Hematopoietic multipotent progenitor cell treated with erythropoietin and hydrocortisone succinate and interleukin-3 and kit ligand, for 17 days (in vitro differentiated cells): ENCODE measurements at places on chromosomes 4 and X.

- no peak for DNase-seq
These were observed 276.3 kb upstream of the DKK2 start for GRCh38 chr4:107312366-107312765.

DNA sequence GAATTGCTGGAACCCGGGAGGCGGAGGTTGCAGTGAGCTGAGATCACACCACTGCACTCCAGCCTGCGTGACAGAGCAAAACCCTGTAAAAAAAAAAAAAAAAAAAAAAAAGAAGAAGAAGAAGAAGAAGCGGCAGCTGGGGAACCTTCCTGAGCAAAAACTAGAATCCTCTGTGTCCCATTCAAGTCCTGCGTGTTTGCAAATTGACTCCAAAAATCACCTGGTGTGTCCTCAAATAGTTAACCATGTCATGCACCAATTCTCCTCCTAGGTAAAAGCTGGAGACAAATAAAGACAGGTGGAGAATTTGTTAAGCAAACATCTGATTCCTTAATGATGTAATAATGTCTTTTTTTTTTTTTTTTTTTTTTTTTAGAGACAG is 31.9 kb upstream of the ASMTL start:
- no peak for DNase-seq

GRCh38 chrX:152913346-152913745 is 15.5 kb downstream of the ZNF185 start:
- no peak for DNase-seq

GRCh38 chr4:11494232-11494631 is 65.5 kb upstream of the HS3ST1 start:
- no peak for DNase-seq

- DNase-seq, result no peak
These were observed 24.9 kb upstream of the C1QTNF7 start for GRCh38 chr4:15402974-15403373.

DNA sequence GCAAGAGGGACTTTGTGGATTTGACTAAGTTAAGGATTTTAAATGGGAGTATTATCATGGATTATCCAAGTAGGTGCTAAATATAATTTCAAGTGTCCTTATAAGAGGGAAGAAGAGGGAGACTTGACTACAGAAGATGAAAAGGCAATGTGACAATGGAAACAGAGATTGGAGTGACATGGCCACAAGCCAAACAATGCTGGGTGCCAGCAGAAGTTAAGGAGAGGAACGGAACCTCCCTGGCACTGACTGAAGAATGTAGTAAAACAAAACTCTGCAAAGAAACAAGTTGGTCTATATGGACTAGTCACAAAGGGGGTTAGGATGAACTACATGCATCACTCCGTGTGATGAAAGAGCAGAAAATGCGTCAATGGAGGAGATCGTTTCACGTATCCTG is 395.8 kb upstream of the GALNT7 start:
- DNase-seq, result no peak

GRCh38 chrX:55787063-55787462 is 69.5 kb downstream of the RRAGB start:
- no peak for DNase-seq

DNA sequence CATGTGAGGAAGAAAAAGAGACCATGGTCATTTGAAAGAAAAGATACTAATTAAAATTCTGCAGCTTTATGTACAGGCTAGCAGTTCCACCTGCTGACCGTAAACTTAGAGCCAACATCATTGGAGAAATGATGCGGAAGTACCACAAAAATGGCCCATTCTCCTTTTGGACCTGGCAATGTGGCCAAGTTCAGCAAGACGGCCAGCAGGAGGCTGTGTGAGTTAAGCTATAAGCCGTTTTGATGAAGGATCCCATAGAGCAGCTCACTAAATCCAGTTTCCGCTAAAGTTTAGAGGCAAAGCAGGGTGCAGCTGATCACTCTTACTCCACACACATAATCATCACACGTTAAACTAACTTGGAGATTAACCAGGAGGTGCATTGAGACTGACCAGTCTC is 133.8 kb downstream of the LDB2 start:
- no peak for DNase-seq

DNA sequence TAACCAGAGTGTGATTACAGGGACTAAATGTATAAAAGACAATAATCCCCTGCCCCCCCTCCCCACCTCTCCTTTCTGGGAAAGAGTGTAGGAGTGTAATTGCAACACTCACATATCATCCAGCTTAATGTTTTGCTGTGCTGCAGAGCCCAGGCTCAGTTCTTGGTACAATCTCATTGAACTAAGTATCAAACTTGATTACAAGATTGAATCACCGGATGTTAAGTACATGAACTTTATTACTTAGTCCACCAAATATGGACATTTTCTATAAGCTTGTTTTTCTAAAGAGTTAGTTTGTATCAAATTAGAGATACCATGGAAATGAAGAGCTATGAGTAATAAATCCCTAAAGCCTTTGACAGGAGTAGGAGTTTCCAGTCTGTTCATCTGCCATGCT is 559.1 kb downstream of the ZNF674 start:
- no peak for DNase-seq

GRCh38 chrX:7127056-7127455 is 20.5 kb upstream of the STS start:
- DNase-seq, result no peak

DNA sequence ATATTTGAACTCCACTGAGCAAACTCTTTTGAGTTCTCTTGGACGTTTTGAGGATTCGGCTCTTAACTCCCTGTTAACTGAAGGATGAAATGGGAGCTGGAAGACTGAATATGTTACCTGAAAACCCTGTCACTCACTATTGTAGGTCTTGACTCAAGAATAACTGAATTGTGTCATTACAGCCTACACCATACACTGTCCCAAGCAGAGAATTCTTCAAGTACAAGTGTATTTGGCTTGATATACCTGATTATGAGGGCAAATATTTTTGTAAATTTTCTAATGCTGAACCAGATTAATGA is 276.1 kb downstream of the CFAP299 start:
- DNase-seq, result no peak

DNA sequence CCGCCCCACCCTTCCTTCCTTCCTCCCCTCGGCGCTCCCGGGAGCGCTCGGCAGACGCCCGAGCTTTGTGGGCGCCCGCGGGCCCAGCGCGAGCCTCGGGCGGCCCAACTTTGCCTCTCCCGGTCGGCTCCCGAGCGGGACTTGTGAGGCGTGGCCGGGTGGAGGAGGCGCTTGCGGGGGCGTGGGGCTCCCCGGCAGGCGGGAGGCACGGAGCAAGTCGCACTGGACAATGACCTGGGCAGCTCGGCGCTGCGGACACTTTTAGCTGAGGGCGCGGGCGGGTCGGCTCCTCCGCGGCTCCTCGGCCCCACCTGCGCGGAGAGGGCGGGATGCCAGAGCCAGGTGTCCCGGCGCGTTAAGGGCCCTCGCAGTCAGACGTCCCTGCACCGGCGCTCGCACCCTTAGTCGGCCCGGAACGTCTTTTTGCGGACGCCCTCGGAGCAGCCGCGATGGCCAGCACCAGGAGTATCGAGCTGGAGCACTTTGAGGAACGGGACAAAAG is 385 bp downstream of the DCLK2 start:
- no peak for DNase-seq

DNA sequence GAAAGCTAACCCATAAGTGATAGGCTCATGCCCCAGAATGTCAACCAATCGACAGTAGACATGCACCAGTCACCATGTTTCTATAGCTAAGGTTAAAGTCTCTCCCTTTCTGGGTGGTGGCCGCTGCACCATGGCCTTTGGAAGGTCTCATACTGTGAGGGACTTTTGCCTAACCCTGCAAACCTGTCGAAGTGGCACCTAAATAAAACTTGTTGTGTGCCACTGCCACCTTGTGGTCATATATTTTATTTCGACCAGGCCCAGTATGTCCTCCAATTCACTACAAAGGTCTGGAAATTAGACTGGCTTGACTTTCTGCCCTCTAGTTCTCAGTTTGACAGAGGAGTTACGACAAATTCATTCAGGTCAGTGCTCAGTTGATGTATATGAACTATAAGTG is 163.1 kb downstream of the SMARCA1 start:
- DNase-seq, result peak; percentile 5

DNA sequence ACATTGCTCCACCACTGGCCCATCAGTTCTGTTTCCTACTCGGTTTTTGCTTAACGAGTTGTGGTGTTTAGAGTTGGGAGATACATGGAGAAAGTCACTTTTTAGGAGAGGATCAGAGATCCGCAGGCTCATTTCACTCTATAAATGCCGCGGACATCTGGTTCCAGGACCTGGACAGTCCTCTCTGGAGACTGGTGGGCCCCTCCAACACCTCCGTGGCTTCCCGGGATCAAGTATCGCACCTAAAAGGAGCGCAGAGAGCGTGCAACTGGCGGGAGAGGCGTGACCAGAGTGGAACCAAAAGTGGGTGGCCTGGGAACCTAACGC is 9.9 kb upstream of the CLTRN start:
- no peak for DNase-seq

- DNase-seq, result no peak
These were observed 614 bp downstream of the BEX3 start for GRCh38 chrX:103376979-103377324.

GRCh38 chr4:72770708-72771107 is 201.7 kb upstream of the ADAMTS3 start:
- no peak for DNase-seq

- no peak for DNase-seq
These were observed 48.8 kb downstream of the ZNF81 start for GRCh38 chrX:47885501-47885900.

GRCh38 chr4:177473991-177474390 is 31.8 kb upstream of the AGA start:
- DNase-seq, result no peak

DNA sequence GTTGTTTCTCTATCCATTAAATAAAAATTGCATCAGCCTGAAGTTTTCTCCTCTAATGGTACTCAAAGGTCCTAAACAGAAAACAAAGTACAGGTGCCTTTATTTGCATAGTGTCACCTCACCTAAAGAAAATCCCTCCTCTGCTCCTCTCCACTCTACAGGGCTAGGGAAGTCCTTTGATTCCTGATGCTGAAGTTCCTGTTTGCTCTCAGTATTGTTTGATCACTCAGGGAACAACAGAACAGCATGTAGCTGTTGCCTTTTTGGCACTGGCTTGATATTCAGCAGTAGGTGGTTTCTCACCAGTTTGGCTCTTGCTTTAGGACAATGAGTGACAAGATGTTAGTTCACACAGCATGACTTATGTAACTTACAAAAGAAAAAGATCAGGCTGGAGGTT is 156.2 kb upstream of the SLC7A11 start:
- no peak for DNase-seq

GRCh38 chr4:67106861-67107460 is 438.3 kb downstream of the CENPC start:
- DNase-seq, result no peak

DNA sequence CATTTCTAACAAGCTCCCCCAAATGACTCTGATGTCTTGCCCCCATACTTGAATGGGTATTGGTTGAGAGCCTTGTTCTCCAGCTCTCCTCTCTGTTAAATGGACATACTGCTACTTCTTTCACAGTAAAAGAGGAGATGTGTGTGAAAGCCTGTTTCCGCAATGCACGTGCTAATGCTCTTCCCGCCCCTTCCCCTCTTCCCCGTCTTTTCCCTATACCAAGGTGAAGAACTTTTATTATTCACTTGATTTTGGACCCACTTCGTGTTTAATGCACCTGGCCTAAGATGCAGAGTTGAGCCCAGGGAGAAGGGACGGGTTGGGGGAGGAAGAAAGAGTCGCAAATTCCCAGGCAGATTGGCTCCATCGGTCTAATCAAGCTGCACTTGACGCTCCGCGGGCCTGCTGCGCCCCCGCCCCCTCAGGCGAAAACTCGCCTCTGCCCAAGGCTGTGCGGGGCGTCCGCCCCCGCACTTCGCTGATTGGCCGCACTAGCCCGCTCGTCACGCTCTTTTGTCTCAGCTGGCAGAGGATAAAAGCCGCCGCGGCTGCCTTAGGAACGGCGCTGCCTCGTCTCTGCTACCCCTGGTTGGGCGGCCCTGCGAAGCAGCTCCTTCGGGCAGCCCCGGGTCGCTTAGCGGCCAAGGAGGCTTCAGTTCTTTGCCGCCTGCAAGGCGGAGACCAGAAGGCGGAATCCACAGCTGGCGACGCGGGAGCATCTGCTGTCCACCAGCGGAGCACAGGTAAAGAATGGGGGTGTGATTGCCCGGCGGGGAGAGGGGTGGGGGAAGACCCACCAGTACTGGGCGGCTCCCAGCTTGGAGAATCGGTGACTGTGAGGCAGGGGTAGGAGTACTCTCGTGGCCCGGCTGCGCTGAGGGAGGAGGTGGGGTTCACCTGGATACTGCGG is at the start of gene ZCCHC12:
ZCCHC12 (plus strand) TSS at position 562 of the 910 bp plus-strand sequence. CDS start 1,421 bp downstream, outside the sequence.
- no peak for DNase-seq

DNA sequence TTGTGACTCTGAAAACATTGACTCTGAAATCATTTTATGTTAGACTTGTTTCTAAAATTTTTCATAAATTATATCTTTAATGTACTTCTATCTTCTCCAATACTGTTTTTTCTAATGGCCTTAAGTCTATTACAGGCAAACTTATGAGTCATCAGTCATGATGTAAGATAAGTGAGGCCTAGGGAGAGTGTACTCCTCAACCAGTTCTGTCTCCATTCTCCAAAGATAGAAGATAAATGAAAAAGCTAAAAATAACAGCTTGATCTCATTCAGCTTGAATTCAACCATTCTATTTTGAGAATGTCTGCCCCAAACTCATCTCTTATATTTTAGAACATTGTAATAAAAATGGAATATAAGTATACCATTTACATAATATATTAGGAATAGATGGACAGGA is 34.5 kb downstream of the STBD1 start:
- DNase-seq, result no peak

- no peak for DNase-seq
These were observed 310.1 kb downstream of the RAB28 start for GRCh38 chr4:13174001-13174400.

DNA sequence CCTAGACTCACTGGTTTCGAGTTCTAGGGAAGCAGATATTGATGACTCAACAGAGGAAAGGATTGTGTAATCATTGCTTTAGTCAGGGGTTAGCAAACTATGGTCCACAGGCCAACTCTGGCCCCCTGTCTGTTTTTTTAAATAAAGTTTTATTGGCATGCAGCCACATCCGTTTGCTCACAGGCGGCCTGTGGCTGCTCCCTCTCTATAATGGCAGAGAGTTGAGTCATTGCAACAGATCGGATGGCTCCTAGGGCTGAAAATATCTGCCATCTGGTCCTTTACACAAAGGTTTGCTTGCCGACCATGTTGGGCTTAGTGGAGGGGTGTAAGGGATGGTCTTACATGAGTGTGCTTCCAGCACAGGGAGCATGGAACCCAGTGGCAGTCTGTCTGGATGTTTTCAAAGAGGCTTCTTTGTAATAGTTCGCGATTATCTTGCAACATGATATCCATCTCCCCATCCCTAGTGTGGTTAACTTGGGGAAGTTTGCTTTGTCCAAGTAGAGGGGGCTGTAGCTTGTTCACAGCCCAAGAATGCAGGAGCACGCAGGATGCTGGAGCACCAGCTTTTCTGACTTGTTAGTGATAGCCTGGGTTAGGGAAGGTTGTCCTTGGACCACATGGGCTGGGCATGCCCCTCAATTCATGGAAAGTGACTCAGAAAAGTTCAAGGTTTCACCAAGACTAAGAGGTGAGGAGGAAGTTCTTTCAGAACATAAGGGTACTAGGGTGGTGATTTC is 59.3 kb upstream of the CLDN34 start:
- no peak for DNase-seq
